ENCODE measurements at places on chromosomes 3 and 15. TPM values are rescaled to one million over a fixed set of nuclear protein-coding genes. Genes with fewer than 3 reads are reported as not detected.

DNA sequence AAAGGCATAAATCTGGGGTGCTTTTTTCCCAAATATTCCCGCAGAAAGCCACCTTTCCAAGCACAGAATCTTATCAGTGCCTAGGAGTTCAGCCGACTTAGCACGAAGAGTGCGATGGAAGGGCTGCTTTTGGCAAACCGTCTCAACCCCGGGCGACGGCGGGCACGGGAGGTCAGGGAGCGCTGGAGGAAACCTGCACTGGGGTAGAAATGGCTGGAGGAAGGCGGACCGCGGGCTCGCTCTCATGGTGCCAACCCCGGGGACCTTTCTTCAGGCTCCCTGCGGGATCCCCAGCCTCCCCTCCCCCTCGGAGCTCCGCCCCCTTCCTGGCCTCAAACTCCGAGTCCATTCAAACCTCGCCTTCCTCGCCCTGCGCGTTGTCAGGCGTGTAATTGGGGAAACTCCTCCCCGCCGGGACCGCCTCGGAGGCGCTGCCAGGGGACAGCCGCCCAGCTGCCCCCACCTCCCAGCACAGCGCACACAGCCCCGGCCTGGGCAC lies at the start of gene GABRG3:
Gene GABRG3, plus strand, starts transcription at position 470 of the 499 bp plus-strand sequence.
- H3K27ac ChIP-seq: no peak within 1 kb of the TSS
- H3K27me3 ChIP-seq: peaks cover 11% of the 10 kb centered on the region
- no peaks in the 10 kb centered on the region for H3K4me1 ChIP-seq
- no peak within 1 kb of the TSS for H3K4me3 ChIP-seq
- H3K36me3 ChIP-seq: no peaks in the 10 kb centered on the region
- DNase-seq: no peak

The TMEM212 gene
- total RNA-seq: not detected

DNA sequence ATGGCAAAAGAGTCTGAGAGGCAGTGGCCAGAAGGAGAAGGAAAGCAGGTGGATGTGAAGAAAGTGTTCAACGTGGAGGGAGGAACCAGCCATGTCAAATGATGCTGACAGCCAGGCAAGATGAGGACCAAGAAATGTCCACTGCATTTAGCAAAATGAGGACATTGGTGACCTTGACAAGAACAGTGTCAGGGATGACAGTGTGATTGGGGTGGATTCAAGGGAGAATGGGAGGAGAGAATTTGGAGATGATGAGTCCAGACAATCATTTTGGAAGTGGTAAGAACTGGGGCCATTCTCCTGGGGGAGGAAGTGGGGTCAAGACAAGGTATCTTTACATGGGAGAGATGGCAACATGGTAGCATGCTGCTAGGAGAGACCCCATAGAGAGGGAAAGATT lies 47.4 kb downstream of the CPN2 start:
- H3K36me3 ChIP-seq: no peaks in the 10 kb centered on the region
- H3K27me3 ChIP-seq: no peaks in the 10 kb centered on the region
- peaks cover 59% of the 10 kb centered on the region for H3K4me1 ChIP-seq

DNA sequence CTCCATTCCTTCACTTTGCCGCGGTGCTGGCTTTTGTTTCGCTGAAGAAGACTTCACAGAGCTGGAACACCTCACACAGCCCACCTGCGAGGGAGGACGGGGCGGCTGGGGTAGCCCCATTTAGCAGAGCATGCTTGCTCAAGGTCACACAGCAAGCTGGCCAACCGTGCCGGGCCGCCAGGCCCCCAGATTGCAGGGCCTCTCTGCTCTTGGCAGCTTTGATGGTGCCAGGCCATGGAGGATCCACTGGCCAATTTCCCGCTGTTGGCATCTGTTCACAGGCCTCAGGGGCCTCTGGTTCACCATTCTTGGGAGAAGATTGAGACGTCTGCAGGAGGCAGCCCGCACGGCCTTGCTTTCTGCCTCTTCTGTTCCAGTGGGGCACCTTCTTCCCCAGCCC lies 77.9 kb upstream of the LINGO1 start:
- no peaks in the 10 kb centered on the region for H3K36me3 ChIP-seq
- no peak for DNase-seq
- H3K4me3 ChIP-seq: no peak overlapping the region
- no peaks in the 10 kb centered on the region for H3K27me3 ChIP-seq
- no peak overlapping the region for H3K27ac ChIP-seq
- H3K4me1 ChIP-seq: no peaks in the 10 kb centered on the region

The GLDN gene
- total RNA-seq: not detected

DNA sequence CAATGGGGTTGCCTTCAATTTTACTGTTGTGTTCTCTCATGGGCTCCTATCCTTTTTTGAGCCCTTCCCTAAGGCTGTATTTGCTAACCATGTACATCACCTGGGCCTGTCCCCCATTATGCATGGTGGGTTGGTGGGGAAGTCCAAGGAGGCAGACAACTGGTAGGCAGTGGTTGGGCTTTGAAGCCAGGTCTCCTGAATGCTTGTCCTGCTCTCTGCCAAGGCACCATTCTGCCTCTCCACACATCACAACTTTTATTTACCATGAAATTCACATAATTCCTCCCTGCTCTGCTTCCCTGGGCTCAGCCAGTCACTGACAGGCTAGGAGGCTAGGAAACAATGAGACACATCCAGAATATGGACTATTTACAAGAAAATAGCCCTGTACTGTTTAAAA lies 41.0 kb upstream of the COPB2 start:
- H3K4me3 ChIP-seq: no peak overlapping the region
- no peaks in the 10 kb centered on the region for H3K27me3 ChIP-seq
- DNase-seq: no peak
- no peak overlapping the region for H3K27ac ChIP-seq

DNA sequence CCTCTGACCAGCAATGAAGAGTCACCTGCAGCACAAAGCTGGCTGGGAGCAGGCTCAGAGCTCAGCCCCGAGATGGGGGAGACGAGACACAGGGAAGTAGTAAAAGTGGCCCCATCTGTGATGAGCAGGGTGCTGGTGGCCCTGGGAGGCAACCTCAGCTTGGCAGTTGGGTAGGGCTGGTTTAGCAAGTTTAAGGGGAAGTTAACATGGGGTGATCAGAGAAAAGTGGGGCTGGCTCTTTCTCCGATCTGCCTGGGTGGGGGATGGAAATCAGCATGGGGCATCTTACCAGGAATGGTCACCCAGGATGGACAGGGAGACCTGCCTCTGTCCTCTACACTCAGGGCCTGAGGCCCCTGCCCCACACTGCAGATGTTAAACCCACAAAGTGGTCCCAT lies 29.9 kb upstream of the SFMBT1 start:
- H3K36me3 ChIP-seq: no peaks in the 10 kb centered on the region
- H3K27ac ChIP-seq: no peak overlapping the region
- DNase-seq: no peak
- H3K27me3 ChIP-seq: no peaks in the 10 kb centered on the region

- no peak overlapping the region for H3K4me3 ChIP-seq
- no peaks in the 10 kb centered on the region for H3K4me1 ChIP-seq
- H3K36me3 ChIP-seq: peaks cover 2% of the 10 kb centered on the region
- H3K27ac ChIP-seq: no peak overlapping the region
- H3K27me3 ChIP-seq: no peaks in the 10 kb centered on the region
Measured at GRCh38 chr3:17432236-17432635, 310.2 kb downstream of the TBC1D5 start.

- H3K27ac ChIP-seq: peak overlapping the region; percentile 96
- H3K36me3 ChIP-seq: peaks cover 1% of the 10 kb centered on the region
- no peaks in the 10 kb centered on the region for H3K27me3 ChIP-seq
- H3K4me1 ChIP-seq: peaks cover 55% of the 10 kb centered on the region
- peak overlapping the region; percentile 97 for H3K4me3 ChIP-seq
Measured at GRCh38 chr15:57302640-57303257, 73.6 kb upstream of the CGNL1 start.

GRCh38 chr3:111635403-111635802 lies 40.3 kb upstream of the ZBED2 start:
- H3K4me1 ChIP-seq: no peaks in the 10 kb centered on the region
- peaks cover 18% of the 10 kb centered on the region for H3K36me3 ChIP-seq
- no peak overlapping the region for H3K27ac ChIP-seq
- no peak overlapping the region for H3K4me3 ChIP-seq
- H3K27me3 ChIP-seq: no peaks in the 10 kb centered on the region
- no peak for DNase-seq

The OSTN gene
- total RNA-seq: not detected

DNA sequence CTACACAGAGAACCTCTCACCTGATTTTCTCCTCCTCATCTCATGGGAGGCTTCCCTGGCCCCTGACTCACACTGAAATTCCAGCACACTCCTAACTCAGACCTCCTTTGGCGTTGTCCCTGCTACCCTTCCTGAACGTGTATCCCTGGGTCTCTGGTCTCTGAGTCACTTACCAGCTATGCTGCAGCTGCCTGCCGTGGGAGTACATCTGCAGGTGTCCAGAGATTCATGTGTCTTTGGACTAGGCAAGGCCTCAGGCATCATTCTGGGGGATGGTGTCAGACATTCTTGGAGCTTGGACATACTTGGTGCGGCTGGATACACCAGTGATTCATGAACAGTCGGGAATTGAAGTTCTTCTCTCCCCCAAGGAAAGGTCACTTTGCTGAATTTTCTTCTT lies 148.8 kb upstream of the TRIM42 start:
- no peak overlapping the region for H3K27ac ChIP-seq
- H3K4me1 ChIP-seq: no peaks in the 10 kb centered on the region
- DNase-seq: no peak

The PLA2G4D gene
- total RNA-seq: not detected

The CX3CR1 gene
- 0.19 TPM for total RNA-seq

The PLA2G4E gene
- total RNA-seq: not detected

The PIERCE2 gene
- 1.2 TPM for total RNA-seq

DNA sequence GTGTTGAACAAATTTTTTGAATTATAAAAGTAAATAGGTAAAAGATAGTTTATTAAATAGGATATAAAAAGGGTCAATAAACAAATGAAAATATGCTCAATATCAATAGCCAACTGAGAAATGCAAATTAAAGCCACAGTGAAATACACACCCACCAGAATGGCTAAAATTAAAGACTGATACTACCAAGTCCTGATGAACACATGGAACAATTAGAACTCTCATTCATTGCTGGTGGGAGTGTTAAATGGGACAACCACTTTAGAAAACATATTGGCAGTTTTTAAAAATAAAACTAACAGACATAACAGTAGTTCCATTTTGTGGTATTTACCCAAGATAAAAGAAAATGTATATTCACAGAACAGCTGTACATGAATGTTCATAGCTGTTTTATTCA lies 41.2 kb downstream of the CCDC32 start:
- peaks cover 5% of the 10 kb centered on the region for H3K4me1 ChIP-seq
- H3K36me3 ChIP-seq: no peaks in the 10 kb centered on the region
- no peak overlapping the region for H3K27ac ChIP-seq
- no peak for DNase-seq

DNA sequence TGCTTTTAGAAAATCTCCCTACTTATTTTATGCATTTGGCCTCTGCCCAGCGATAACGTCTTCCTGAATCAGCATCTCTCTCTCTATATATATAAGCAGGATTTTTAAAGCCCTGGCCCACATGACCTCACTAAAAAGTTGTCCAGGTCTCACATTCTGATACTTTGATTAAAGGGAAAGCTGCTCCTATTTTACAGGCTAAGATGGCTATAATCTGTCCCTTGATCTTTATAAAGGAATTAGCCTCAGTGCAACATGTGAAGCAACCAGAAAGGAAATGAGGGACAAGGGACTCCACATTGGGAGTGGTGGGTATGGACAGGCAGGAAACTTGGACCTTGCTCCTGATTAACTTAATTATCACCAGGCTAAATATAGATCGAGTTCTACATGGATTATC lies 25.6 kb upstream of the MUC13 start:
- no peaks in the 10 kb centered on the region for H3K36me3 ChIP-seq
- H3K27me3 ChIP-seq: no peaks in the 10 kb centered on the region
- no peaks in the 10 kb centered on the region for H3K4me1 ChIP-seq
- H3K27ac ChIP-seq: no peak overlapping the region
- H3K4me3 ChIP-seq: no peak overlapping the region
